Liver (tissue), 10 donors: ENCODE measurements at places on chromosomes 12 and 14.

DNA sequence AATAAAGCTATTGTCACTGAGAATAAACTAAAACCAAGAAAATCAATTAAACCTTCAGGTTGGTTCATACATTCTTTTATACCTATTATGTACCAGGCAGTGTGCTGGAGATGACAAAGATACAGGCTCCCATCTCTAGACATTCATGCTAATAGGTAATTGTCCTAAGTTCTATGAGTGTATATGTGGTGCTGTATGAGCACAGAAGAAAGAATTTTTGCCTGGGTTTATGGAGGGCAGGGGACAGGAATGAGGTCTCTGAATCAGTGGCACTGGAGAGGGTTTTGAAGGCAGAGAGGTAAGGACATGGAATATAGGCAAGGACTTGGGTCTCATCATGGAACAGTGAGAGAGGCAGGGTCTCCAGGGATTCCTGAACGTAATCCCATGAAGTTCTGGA is 38.7 kb downstream of the MAP1LC3B2 start:
- no peak for DNase-seq

GRCh38 chr12:119412811-119413794 is 78.6 kb downstream of the CCDC60 start:
- peak; percentile 55 for DNase-seq

GRCh38 chr12:93581370-93581769 is 8.9 kb downstream of the SOCS2 start:
- no peak for DNase-seq

DNA sequence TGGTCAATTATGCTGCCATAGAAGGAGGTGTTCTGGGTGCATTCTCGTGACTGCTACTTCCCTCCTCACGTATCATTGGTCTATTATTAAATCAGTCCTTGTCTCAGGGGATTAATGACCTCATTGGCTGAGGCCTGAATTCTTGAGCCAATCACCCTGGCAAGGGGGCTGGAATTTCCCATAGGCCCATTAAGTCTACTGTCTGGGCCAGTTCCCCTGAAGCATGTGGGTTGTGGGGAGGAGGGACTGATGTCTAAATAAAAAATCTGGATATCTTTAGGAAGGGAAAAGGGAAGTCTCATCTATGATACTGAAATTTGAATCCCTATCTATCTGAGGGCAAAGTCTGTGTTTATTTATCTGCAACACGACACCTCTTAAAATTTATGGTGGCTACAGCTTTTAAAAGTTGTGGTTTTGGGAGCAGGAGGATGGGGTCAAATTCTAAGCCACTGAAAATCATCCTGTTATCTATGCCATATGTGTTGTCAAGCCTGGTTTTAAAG is 71.9 kb downstream of the DYRK2 start:
- no peak for DNase-seq

GRCh38 chr14:33922125-33922524 is 28.7 kb downstream of the EGLN3 start:
- no peak for DNase-seq

GRCh38 chr12:47585507-47585906 is 120.3 kb downstream of the RPAP3 start:
- DNase-seq: no peak

DNA sequence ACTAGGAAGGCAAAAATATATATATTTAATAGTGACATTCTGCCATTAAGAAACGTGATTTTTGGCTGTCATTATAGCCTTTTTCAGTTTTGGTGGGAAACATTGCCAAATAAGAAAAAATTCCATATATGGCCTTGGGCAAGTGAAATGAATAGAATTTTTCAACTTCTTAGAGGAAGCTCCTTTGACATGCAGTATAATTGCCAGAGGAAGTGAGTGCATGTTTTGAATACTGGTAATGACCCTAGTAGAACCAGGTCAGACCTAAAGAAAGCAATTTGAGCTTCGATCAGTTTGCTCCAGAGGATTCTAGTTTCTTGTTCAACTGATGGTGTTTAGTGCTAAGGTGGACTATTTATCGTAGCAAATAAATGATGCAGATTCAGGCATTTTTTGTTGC is 26.2 kb upstream of the TRIM9 start:
- no peak for DNase-seq

GRCh38 chr12:42730291-42730690 is 140.7 kb upstream of the PRICKLE1 start:
- no peak for DNase-seq

DNA sequence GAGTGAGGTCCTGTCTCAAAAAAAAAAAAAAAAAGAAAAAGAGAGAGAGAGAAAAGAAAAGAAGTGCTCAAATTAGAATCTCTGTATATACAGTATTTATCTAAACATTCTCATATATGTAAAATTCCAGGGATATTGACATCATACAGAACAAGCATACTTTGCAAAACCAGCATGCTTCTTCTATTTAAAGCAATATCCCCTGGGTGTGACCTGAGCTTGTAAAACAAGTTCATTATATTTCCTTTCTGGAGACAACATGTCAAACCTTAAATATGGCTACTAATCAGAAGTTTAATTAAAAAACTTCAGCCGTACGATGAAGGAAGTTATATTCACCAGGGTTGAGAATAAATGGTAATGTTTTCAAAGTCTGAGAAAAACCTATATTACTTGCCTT is 175.8 kb upstream of the HMGA2 start:
- DNase-seq: no peak

DNA sequence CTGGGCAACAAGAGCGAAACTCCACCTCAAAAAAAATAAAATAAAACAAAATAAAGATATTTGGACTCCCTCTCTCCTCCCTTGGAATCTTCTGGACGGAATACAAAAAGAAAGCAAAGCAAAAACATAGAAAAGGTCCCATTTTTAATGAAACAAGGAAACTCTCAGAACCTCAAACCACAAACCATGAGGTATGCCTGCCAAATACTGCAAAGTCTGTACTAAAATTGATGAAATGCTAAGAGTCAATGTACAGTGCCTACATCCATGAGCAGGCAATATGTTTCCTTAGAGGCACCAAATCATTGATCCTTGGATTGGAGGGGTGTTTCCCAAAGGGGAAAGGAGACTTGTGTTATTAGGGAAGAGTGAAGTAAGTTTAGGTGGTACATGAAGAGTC is 8.2 kb upstream of the RPS6KA5 start:
- no peak for DNase-seq

GRCh38 chr12:11907625-11908024 is 163.1 kb upstream of the BCL2L14 start:
- DNase-seq: no peak

DNA sequence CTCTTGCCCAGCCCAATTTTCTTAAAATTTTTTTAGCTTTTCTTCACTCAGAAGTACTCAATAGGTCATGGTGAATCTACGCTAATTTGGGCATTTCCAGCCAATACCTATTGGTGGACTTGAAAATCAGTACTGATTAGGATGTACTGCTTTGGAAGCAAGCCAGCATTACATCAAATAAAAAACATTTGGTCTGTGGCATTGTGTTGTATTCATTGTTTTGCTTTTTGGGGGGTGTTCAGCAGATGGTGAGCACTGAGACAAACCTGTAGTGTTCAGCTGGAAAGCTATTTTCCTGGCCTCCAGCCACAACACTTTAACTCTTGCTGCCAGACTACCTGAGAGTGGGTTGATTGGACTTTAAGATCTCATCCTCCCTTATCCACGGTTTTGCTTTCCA is 4.0 kb downstream of the MAPKAPK5 start:
- no peak for DNase-seq

DNA sequence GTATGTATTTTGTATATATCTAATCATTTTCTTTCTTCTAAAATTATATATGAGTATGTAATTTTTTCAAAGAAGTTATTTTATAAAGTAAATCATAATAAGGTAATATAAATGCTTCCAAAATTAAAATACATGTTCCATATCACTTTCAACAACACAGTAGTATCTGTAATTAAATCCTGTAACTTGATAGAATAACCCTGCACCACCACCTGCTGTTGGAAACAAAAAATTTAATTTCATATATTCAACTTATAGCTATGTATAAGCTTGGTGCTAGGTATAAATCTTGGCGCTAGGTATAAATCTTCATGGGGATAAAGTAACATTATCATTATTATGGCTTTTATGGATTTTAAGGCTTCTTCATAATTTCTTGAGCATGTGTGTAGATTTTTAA is 149.7 kb upstream of the DCN start:
- no peak for DNase-seq

GRCh38 chr12:132290203-132290540 is 39.2 kb downstream of the GALNT9 start:
- DNase-seq: no peak

DNA sequence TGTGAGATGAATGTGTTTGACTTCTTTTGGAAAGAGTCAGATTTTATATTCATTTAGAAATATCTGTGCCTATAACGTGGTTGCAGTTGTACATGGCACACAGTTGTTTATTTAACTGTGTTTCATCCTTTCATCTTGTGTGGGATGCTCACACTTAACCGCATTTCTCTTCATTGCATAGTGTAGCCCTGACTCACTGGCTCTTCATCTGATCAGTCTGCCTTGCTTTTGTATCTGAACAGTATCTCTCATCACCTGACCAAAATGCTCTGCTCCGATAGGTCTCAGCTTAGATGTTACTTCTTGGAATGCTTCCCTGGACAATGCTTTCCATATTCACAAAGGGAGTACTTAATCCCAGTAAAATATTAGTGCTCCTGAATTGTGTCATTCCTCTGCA is 83.4 kb downstream of the PDE3A start:
- no peak for DNase-seq

- DNase-seq: no peak
Measured at GRCh38 chr12:62761658-62762057, 173.3 kb downstream of the PPM1H start.

DNA sequence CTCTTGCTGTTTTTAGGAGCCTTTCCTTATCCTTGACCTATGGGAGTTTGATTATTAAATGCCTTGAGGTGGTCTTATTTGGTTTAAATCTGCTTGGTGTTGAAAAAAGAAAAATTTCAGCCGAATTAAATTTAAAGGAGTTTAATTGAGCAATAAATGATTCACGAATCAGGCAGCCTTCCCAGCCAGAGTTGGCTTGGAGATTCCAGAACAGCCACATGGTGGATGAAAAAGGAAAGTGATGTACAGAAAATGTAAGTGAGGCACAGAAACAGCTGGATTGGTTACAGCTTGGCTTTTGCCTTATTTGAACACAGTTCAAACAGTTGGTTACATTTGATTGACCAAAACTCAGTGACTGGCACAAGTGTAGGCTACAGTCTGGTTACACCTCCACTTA is 69.7 kb downstream of the WASHC3 start:
- no peak for DNase-seq

DNA sequence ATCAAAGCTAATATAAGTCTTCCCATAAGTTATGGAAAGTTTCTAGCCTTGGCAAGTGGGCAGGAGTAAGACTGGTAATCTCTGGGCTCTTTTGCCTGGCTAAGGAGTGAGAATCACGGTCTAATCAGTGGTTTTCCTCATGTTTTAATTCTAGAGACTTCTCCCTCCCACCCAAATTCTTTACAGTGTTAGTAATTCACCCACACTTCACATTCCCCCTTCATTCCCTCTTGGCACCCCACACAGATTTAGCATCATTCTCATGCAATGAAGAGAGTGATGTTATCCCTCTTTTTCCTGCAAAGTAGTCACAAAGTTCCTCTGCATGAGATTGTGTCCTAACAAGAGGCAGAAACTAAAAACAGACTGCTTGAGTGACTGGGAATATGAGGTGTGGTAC is 28.6 kb upstream of the CACNA2D4 start:
- DNase-seq: no peak

GRCh38 chr12:51862947-51863346 is 14.4 kb upstream of the FIGNL2 start:
- no peak for DNase-seq

- no peak for DNase-seq
Measured at GRCh38 chr14:61494018-61494417, 172.6 kb downstream of the PRKCH start.

DNA sequence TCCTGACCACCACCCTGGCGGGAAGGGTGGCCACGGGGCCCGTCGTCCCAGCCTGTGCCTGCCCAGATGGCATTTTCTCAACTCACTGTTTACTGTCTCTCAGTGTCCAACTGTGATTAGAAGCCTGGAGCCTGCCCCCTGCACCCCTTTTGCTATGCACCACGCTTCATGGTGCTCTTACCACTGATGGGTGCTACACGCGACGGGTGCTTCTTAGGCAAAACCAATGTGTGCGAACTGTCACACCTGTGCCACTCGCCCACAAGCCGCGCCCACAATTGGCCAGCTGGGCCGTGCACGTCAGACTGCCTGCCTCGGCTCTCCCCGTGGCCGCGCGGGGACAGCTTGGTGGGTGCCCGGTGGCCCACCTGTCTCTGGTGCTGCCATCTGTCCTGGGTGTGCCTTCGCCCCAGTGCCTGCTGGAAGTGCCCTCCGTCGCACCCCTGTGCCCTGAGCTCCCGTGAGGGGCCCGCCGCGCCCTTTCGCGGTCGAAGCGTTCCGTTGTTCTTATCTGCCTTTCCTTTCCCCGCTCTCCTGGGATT is 15.1 kb upstream of the AMN start:
- no peak for DNase-seq

DNA sequence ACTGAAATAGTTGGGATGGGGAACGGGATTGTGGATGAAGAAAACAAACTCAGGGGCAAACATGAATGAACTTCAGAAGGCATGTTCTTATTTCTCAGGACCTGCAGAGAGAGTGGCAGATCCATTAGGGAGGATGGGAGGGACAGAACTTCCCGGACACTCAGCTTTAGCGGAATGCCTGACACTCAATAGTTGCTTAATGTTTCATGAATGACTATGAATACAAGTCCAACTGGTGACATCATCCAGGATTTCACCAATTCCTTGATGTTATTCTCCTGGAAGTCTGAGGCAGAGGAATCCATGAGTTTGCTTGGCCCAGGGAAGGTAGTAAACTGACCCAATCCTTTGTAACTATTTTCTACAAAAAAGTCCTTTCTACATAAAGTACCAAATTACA is 37.8 kb upstream of the LRRC10 start:
- no peak for DNase-seq

DNA sequence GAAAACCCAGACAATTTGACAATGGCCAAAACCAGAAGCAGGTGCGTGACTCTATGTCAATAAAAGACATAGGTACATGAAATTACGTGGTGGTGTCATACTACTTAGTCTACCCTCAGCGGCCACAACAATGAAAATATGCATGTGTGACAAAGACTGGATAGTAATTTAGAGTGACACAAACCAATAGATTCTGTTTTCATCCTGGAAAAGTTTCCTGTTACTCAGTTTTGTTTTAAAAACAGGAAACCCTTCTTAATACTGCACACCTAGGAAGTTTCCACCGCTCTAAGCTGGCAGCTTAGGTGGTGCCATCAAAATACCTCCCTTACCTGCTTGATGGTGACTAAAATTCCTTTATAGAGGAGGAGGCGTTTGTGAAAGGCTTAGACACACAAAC is 15.1 kb downstream of the POU6F1 start:
- no peak for DNase-seq

GRCh38 chr14:100192250-100192671 is 32.8 kb upstream of the DEGS2 start:
- no peak for DNase-seq

DNA sequence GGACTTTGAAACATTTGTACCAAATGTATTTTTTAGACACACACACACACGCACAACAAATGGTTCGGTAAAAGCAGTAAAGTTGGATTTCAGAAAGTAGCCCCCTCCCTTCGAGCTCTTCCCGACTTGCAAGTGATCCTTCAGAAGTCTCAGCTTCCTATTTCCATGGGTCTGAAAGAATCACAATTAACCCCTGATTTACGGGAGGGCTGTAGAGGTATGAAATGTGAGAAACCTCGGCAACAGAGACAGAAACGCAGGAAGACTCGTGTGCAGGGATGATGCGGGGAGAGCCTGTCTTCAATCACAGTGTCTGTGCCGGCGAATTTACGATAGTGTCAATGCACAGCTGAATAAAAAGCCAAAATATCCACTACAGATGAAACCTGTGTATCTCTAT is 60.7 kb upstream of the VRK1 start:
- no peak for DNase-seq
